ENCODE measurements at places on chromosomes 6 and 20.

- no peak for DNase-seq
These were observed 46.2 kb downstream of the NHLRC1 start for GRCh38 chr6:18076231-18076630.

GRCh38 chr6:150251566-150252186 lies 108.8 kb downstream of the PPP1R14C start:
- DNase-seq, result no peak

DNA sequence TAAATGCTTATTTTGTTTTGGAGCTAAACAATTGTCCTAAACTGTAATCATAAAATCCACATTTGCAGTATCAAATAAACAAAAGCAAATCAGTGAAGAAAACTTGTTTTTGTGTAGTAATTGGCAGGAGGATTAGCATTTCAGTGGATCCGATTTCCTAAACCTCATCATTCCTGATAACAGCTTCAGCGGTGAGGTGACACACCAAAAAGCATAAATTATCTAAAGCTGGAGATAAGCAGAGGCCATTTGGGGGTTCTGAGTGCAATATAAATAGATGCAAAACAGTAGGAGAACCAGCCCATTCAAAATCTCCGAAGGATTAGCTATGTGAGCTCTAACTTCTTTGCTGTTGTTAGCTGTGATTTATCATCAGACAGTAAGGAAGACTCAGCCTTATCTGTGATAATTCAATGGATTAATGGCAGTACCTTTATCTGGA lies 235.8 kb downstream of the EPHA7 start:
- no peak for DNase-seq

- no peak for DNase-seq
These were observed 973 bp upstream of the BRD2 start for GRCh38 chr6:32967151-32968091.

DNA sequence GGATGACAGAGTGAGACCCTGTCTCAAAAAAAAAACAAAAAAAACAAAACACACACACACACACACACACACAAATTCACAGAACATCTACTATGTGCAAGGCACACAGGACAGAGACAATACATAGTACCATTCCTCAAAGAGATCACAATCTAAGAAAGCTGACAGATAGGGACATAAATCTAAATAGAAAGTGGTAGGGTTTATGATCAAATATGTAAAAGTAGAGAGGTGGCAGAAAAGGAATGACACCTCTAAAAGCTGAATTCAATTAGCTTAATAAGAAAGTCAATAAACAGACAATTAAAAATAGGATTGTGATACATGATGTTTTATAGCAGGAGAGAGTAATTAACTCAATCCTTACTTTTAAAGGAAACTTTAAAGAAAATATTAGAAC lies 41.5 kb downstream of the USP45 start:
- DNase-seq, result no peak

DNA sequence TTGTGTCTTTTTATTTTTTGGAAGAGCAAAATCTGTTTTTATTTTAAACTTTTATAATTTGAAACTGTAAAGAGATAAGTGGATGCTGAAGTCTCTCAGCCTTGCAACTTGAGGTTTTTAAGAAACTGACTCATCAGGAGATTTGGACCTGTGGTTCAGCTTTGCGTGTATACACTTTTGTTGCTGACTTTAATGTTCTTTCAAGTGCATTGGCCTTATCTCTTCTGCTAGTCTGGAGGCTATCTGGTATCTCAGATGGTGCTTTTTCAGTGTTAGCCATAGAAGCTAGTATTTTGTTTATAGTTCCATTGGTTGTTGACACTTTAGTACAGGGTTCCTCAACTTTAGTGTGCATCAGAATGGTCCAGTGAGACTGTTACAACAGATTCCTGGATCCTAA lies 504.0 kb upstream of the SPTLC3 start:
- DNase-seq, result no peak

GRCh38 chr6:112268019-112268418 lies 13.7 kb upstream of the LAMA4 start:
- no peak for DNase-seq

Measured in substantia nigra (tissue), 51 donors.